ENCODE measurements at places on chromosomes 4 and X.

- DNase-seq, result no peak
Observed at GRCh38 chr4:11469650-11470437, 41.1 kb upstream of the HS3ST1 start.

- DNase-seq, result no peak
Observed at GRCh38 chr4:38365748-38366310, 298.2 kb upstream of the KLF3 start.

DNA sequence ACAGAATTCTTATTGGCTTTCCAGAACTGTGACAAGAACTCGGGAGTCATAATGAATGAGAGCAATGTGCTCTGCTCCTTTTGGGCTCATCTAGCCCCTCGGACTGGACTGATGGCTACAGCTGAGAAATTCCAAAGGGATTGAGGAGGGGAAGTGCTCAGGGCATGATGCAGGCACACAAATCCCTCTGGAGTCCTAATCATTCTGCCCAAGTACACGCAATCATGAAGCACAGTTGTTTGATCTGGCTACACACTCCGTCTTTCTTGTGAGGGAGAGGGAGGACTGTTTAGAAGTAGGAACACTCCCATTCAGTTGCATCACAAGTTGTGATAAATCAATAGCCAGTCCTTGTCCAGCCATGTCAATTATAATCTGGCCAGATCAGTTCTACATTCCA, 237.5 kb downstream of the COL25A1 start:
- DNase-seq, result no peak

DNA sequence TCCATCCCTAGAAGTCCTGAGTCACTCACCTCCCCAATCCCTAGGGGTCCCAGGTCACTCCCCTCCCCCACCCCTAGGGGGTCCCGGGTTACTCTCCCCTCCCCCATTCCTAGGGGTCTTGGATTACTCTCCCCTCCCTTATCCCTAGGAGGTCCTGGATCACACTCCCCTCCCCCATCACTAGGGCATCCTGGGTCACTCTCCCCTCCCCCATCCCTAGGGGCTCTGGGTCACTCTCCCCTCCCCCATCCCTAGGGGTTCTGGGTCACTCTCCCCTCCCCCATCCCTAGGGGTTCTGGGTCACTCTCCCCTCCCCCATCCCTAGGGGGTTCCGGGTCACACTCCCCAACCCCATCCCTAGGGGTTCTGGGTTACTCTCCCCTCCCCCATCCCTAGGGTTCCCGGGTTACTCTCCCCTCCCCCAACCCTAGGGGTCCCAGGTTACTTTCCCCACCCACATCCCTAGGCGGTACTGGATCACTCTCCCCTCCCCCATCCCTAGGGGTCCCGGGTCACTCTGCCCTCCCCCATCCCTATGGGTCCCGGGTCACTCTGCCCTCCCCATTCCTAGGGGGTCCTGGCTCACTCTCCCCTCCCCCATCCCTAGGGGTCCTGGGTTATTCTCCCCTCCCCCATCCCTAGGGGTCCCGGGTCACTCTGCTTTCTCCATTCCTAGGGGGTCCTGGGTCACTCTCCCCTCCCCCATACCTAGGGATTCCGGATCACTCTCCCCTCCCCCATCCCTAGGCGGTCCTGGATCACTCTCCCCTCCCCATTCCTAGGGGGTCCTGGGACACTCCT, 2.1 kb downstream of the ASMTL start:
- DNase-seq, result no peak

GRCh38 chr4:109495514-109495913, 61.9 kb downstream of the SEC24B start:
- DNase-seq, result no peak

DNA sequence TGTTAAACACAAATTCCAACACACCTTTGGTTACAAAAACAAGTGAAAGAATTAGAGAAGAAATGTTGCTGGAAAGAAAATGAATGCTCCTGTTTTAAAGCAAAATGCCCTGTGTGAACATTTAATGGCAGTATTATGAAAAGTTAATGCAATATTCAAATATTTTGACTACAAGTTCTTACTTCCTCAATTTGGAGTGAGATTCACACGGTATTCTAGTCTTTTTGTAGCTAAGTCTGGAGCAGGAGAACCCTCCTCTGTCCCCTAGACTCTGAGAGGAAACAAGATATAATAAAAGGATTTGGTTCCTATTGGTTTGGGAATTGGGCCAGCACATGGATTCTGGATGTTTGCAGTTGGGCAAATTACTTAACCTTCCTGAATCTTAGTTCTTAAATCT, 12.7 kb downstream of the MAD2L1 start:
- DNase-seq, result peak; percentile 48

GRCh38 chr4:184936071-184936470, 82.2 kb upstream of the HELT start:
- DNase-seq, result no peak

- DNase-seq, result no peak
Observed at GRCh38 chrX:75278991-75279390, 5.1 kb downstream of the UPRT start.

GRCh38 chr4:6196871-6197270, 3.5 kb downstream of the JAKMIP1 start:
- no peak for DNase-seq

DNA sequence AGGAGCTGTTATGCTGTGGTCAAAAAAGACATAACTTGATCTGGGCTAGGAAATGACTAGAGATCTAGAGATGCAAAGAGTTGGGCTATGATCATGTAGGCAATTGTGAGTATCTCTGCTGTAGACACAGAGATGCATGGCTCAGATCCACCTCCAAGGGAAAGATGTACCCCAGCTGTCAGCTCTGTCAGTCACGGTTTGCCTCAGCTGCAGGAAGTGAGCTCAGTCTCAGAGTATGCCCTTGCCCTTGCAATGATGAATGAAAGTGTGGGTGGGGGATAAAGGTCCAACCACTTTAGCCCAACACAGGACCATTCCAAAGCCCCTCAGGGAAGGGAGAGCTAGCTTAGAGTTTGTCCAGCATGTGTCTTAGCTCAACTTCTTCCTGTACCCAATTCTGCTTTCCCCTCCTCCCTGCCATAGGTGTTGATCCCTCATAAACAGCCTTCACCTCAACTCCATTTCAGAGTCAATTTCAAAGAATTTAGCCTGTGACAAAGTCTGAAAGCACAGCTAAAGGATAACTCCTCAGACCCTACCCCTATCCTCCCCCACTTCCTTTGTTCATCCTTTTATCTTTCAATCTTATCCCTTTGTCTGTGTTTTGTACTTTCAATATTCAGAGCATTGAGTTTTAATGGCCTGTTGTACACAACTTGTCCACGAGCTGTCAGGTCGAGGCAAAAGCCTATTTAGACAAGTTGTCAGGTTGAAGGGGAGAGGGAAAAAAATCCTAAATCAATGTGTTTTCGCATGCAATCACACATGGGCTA, 90.6 kb downstream of the MID1IP1 start:
- no peak for DNase-seq

- no peak for DNase-seq
Observed at GRCh38 chr4:43782391-43782790, 666.2 kb downstream of the KCTD8 start.

- DNase-seq, result no peak
Observed at GRCh38 chrX:108439426-108439942, at the start of gene COL4A5. Gene COL4A5 (plus strand): TSS chrX:108439838. CDS start chrX:108440126, 288 bp downstream.

- no peak for DNase-seq
Observed at GRCh38 chr4:181796502-181796901, 446.7 kb upstream of the TENM3 start.

GRCh38 chr4:82522472-82522871, 39.3 kb downstream of the TMEM150C start:
- DNase-seq, result no peak

- DNase-seq, result no peak
Observed at GRCh38 chr4:2846172-2846571, 2.5 kb downstream of the ADD1 start.

- DNase-seq, result peak; percentile 21
Observed at GRCh38 chr4:2364654-2365053, 53.8 kb downstream of the ZFYVE28 start.

DNA sequence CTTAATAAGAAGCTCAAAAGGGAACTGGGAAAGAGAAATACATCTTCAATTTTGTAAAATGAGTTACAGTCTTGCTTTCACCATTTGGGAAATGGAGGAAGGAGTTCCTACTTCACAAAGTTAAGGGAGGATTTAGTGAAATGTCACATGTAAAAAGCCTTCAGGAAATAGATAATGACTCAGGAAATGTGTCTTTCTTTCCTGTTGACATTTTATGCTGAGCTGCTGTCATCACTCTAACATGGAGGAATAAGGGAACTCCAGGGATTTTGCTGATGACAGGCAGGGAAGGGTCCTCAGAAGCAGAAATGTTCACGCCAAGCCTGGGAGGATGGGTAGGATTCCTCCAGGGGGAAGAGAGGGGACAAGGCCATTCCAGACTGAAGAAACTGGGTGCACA, 251.1 kb downstream of the USP46 start:
- no peak for DNase-seq

DNA sequence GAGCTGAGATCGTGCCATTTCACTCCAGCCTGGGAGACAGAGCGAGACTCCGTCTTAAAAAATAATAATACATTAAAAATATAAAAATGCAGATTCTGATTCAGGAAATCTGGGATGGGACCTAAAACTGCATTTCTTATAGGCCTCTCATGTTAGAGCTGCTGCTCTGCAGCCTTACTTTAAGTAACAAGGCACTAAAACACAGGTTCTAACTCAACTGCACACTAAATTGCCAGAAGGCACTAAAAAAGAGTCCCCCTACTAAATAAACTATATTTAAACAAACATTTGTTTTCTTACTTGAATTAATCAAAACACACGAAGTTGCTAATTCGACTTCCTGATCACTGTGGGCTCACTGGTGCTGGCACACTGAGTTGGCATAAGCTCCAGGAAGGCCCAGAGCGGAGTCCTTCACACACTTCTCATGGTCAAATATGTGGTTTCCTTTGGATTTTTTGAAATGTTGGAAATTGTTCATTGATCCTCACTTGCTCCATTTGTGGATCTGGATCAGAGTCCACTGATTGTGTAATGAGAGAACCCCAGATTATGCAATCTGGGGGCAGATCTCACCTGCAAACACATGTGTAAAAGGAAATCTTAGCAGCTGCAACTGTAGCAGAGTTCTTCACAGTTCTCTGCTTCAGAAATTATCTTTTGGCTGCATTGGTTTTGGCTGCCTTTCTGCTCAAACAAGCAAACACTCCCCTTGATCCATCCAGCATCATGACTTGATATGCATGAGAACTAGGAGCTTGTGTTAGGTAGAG, 59.3 kb downstream of the AFF1 start:
- DNase-seq, result no peak

- DNase-seq, result peak; percentile 30
Observed at GRCh38 chr4:56979421-56980072, 851 bp downstream of the POLR2B start.

DNA sequence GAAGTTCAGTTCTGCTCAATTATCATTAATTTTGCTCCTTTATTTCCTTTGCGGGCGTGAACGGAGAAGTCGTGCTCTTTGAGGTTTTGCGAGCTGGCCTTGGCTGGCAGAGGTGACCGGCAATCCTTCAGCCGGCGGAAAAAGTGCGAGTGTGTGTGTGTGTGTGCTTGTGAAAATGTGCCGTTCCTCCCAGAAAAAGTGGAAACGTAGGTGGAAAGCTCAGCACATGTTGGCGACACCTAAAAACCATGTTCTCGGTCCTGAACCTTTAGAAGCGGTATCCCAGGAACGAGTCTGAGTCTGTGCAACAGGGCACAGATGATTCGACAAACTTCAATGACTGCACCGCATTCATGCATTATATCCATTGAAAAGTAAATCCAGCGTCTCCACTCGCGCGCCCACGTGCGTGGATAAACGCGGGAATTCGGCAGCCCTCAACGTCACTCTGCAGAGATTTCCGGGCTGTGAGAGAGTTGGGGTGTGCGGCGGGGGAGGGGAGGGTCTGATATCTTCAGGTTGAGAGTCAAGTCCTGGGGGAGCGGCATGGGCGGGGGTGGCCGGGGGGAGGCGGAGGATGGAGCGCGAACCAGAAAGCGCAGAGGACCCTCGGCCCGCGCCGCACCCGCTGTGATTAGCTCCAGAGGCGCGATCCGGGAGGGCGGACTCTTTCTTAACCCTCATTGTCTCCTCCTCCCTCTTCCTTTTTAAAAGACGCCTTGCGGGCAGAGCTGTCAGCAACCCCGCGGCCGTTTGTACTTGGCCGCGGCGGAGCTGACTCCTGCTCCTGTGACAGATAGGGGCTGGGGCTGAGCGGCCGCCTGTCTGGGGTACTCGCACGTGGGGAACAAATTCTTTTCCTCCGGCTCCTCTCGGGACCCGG, at the start of gene SHISA3:
SHISA3 (plus strand) TSS at position 737 of the 883 bp plus-strand sequence. CDS start 569 bp downstream, outside the sequence.
- DNase-seq, result no peak

GRCh38 chr4:104490770-104491480, 3.8 kb downstream of the CXXC4 start:
- no peak for DNase-seq

- no peak for DNase-seq
Observed at GRCh38 chr4:53997898-53998297, 66.5 kb downstream of the CHIC2 start.

Data from inflammatory macrophage treated with lipopolysaccharide for 1 hour (primary cell).